ENCODE measurements at places on chromosomes 1 and 21.

GRCh38 chr1:215819114-215819513, 252.0 kb downstream of the KCTD3 start:
- DNase-seq: no peak

DNA sequence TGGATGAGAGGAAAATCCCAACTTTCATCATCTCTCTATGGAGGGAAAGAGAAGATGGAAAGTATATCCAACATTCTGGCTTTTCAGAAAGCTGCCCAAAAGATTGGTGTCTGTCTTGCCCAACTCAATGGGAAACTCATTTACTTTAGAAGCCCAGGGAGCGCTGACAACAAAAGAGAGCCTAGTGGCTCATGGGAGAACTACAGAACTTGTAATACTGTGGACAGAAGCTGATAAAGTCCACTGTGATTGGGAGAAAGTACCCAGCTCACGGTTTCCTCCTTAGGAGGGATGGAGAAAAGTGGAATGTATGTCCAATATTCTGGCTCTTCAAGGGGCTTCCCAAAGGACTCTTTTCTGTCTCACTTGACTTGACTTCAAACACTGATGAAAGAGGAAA, 66.0 kb downstream of the RGS21 start:
- DNase-seq: no peak

GRCh38 chr1:213934649-213935048, 53.1 kb upstream of the PROX1 start:
- no peak for DNase-seq

DNA sequence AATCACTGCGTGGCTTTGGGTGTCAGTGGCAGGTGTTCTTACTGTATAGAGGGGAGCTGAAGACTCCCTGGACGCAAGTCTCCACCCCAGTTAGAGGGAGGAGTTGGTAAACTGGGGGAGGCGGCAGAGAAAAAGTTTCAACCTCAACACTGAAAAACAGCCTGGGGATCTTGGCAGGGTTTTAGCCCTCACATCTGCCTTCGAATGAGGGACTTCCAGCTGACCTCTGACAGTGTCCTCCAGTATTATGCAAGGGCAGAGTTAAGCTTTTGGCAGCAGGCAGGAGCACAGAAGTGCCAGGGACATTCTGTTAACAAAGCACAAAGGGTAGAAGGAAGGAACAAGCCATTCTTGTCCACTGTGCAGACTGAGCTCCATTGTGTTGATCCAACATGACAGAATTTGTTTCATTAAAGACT, 41.2 kb upstream of the RAB4A start:
- DNase-seq: no peak

- DNase-seq: no peak
Observed at GRCh38 chr1:52857443-52857842, 14.9 kb downstream of the ZYG11A start.

DNA sequence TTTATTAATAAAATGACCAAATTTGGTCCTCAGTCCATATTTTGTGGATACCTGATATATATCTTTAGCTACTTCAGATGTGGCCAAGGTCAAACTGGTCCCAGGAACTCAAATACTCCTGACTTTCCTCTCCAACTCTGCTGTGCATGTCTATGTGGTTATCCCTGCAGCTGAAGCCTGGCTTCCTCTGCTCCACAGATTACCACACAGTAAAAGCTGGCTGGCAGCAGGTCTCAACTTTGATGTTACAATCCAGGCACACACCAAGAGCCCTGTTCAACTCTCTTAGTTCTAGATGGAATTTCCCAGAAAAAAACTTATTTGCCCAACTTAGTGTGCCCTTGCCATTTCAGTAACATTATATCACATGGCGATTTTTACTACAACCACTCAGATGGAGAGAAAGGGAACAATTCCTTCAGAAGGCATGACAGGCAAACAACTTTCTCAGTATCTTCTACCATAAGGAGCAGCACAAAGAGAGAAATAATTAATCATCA, 479.5 kb downstream of the PLPP3 start:
- no peak for DNase-seq

- DNase-seq: no peak
Observed at GRCh38 chr1:217717959-217718358, 86.8 kb downstream of the SPATA17 start.

- DNase-seq: no peak
Observed at GRCh38 chr1:5479876-5480646, 512.2 kb downstream of the NPHP4 start.

GRCh38 chr1:64515427-64515826, 45.5 kb downstream of the CACHD1 start:
- DNase-seq: no peak
